ENCODE measurements at places on chromosomes 7 and 10. TPM values are rescaled to one million over a fixed set of nuclear protein-coding genes. Genes with fewer than 3 reads are reported as not detected.

GRCh38 chr7:137418841-137419240 is 75.3 kb upstream of the PTN start:
- DNase-seq: no peak

DNA sequence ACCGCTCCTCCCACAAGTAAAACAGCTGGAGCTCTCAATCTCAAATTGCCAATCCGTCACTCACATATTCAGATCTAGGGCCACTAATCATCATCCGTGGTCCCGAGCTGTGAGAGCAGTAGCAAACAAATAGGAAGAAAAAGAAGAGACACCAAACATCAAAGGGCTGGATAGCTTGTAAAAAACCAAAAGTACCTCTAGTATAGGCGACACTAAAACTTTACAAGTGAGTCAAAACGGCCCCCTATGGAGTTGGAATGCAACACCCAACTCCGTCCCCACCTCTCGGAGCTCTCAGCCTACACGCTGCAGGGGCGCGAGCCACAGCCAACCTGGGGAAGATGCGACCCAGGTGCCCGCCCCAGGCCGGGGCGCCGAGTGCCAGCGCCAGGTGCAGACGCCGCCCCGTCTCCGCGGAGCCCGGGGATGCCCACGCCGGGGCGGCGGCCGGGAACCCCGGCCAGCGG is 581 bp downstream of the FAM3C start:
- no peak for DNase-seq

GRCh38 chr7:44308596-44309270 is 16.7 kb downstream of the CAMK2B start:
- DNase-seq: no peak

DNA sequence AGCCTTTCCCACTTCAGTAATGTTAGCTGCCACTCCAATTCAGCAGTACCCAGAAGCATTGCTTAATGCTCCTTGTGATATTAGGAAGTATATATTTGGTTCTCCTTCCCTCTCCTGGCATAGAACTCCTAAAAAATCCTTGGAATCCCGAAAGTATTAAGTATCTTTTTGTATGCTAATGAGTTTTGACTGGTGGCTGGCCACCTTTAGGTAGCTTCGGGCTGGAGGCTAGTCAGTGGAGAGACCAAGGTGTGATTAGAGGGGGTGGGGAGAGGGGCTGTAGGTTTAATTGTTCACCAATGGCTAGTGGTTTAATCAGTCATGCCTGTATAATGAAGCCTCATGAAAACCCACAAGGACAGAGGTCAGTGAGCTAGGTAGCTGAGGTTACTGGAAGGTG is 12.2 kb downstream of the COMTD1 start:
- DNase-seq: no peak

GRCh38 chr7:68216051-68216450 is 1219.4 kb downstream of the TYW1 start:
- no peak for DNase-seq

DNA sequence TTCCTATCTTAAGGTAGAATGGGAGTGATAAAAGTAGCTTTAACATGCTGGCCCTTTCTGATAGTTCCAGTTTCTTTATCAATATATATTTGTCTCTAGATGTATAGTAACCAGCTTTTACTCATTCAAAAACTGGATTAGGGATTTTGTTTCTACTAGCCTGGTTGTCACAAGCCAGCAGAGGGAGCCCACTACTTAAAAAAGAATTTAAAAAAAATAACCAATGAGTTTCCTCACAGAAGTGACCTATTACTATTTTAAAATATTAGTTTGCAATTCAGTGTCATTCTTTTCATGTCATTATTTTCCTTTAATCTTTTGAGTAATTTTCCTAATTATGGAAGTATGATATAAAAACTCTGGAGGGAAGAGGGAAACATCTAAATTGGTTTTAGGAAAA is 142.1 kb downstream of the PHTF2 start:
- DNase-seq: no peak

DNA sequence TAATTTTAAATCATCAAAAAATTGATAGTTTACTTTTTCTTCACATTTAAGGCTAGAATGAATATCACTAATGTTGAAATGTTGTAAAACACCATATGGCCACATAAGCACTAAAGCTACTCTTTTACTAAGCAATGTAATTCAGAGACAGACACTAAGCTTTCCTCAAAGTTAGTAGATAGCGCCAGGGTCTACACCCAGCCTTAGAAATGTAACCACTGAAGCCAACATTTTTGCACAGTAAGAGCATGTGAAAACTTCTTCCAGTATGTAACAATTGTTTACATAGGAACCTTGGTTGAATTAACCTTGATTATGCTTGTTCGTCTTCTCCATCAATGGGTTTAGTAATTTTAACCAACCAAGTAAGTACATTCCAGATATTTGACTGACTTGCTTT is 28.4 kb upstream of the PRKG1 start:
- no peak for DNase-seq

BTAF1 gene
- 36.5 TPM for total RNA-seq

CALHM1 gene
- not detected for total RNA-seq

TACR2 gene
- total RNA-seq: 0.07 TPM

Measured in pulmonary artery endothelial cell (primary cell).